ENCODE measurements at places on chromosomes 3 and 15.
A peak's percentile ranks its signal among the peaks of the same experiment; 100 is the strongest.

- DNase-seq, result no peak
These were observed 35.0 kb upstream of the DENND4A start for GRCh38 chr15:65827065-65827464.

- no peak for DNase-seq
These were observed 233.4 kb downstream of the ADAMTS17 start for GRCh38 chr15:100108346-100108745.

DNA sequence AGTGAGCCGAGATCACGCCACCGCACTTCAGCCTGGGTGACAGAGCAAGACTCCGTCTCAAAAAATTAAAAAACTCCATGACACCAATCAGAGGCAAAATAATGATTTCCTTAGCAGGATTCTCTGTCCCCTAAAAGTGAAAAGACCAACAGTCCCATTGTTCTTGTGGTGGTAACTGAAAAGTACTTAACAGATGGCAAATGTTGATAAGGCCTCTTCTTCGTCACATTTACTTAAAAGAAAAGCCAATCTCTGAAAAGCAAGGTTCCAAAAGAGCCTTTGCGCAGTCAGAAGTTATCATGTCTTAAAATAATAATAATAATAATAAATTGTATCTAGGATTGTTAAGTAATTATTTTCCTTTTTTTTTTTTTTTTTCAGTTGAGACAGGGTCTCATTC lies 56.0 kb upstream of the TASOR start:
- no peak for DNase-seq

GRCh38 chr15:70362350-70362749 lies 264.6 kb upstream of the TLE3 start:
- no peak for DNase-seq

- DNase-seq, result no peak
These were observed 2.5 kb downstream of the SHF start for GRCh38 chr15:45185069-45185779.

- no peak for DNase-seq
These were observed 248.4 kb downstream of the ZNF385D start for GRCh38 chr3:21502656-21503055.

- DNase-seq, result peak; percentile 95
These were observed 105.0 kb upstream of the GAP43 start for GRCh38 chr3:115518100-115518852.
